ENCODE measurements at places on chromosomes 1 and 21.

GRCh38 chr1:23461050-23461449, 22.9 kb downstream of the ASAP3 start:
- no peak for DNase-seq

DNA sequence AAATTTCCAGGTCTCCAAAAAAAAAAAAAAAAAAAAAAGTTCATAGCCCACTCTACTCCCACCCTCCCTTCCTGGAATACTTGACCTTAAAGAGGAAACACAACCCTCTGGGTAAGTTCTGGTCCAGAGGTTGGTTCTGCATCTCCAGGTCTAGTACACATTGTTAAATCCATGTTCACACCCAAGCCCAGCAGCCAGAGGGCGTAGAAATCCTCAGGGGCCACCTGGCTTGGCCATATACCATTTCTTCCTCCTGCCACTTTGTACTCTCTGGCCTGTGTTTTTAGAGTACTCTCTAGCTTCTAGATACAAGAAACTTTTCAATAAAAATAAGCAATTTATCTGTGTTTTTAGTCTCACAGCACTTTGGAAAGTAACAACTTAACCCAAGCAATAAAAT, 89.3 kb downstream of the PHTF1 start:
- no peak for DNase-seq

- DNase-seq: no peak
Measured at GRCh38 chr1:219264561-219264960, 90.9 kb downstream of the LYPLAL1 start.

DNA sequence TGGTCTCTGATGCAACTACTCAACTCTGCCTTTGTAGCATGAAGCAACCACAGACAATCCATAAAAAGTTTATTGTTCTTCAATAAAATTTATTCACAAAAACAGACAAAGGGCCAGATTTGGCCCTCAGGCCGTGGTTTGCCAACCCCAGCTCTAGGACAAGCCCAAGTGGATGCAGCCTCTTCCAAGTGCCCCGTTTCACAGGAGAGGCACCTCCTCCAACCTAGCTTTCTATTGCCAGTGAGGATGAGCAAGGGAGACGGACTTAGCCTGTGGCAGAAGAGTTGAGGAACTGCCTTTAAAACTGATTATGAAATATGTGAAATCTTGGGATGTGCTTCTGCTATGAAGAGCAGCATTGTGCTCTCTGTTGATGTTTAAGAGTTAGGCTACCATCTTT, 105.4 kb downstream of the PSMG1 start:
- no peak for DNase-seq

GRCh38 chr1:199272628-199273086, 633.8 kb downstream of the PTPRC start:
- peak; percentile 7 for DNase-seq

GRCh38 chr1:179798864-179799516, 55.9 kb downstream of the FAM163A start:
- no peak for DNase-seq

DNA sequence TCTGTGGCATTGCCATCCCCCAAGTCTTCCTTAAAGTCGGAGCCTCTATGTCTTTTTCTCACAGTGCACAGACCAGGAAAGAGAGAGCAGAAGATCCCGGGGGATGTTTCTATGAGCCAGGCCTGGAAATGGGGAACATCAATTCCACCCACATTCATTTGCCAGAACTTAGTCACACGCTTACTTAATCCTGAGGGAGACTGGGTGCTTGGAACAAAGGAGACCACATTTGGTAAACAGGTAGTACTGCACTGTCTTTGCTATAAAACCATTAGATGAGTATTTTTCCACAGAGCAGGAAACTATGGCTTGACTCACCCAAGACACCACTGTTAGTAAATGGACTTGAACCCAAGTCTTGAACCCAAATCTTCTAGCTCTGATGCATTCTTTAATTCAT, 60.7 kb upstream of the CTTNBP2NL start:
- DNase-seq: no peak

- DNase-seq: no peak
Measured at GRCh38 chr1:85374160-85374559, 90.8 kb downstream of the DDAH1 start.

- DNase-seq: no peak
Measured at GRCh38 chr1:232062967-232063366, 436.4 kb downstream of the DISC1 start.

DNA sequence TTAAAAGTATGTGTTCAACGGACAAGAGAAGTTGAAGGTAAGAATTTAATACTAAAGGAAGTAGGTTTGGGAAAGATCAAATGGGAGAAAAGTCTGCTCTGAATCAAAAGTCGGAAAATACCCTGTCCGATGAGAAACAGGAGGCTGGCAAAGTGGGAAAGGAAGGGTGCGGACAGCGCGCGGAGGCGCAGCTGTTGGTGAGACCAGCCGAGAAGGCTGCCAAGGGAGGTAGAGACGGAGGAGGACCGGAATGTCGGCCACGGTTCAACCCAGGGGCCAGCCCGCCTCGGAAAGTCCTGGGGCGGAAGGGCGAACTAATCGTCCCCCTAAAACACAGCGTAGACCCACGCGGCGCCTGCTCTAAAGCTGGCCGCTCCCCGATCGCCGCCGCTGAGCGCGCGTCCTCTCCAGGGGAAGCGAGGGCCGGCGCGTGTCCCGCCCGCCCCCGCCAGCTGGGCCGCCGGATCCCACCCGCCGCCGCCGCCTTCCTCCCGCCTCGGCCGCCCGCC, 639 bp upstream of the SPATA1 start:
- DNase-seq: no peak

GRCh38 chr21:40840401-40841125, 6.4 kb downstream of the DSCAM start:
- no peak for DNase-seq

DNA sequence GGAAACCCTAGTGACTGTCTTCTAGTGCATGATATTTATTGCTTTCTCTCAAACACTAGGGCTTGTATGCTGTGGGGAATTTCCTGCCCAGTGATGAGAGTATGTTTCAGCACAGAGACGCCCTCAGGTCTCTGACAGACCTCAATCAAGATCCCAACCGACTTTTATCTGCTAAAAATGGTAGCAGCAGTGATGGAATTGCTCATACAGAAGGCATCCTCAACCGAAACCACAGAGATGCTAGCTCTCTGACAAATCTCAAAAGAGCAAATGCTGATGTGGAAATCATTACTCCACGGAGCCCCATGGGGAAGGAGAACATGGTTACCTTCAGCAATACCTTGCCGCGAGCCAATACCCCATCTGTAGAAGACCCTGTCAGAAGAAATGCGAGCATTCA, 41.3 kb downstream of the PLPPR4 start:
- no peak for DNase-seq

- peak; percentile 13 for DNase-seq
Measured at GRCh38 chr1:222167111-222167510, 380.8 kb downstream of the HHIPL2 start.

DNA sequence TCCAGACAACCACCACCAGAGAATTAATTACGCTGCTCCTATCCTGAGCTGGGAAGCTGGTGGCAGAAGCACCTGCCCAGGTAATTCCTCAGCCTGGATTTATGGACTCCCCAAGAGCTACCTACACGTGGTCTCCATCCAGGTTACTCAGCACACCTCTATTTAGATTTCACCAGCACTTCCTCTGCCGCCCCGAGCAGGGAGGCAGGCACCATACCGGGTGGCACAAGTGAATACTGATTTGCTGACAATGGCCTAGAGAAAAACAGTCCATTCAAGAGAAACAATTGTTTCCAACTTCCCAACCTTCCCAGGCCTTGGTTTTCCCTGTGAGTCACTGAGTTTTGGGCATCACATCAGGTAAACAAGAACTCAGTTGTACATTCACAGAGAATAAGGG, 134.3 kb downstream of the MATN1 start:
- no peak for DNase-seq

DNA sequence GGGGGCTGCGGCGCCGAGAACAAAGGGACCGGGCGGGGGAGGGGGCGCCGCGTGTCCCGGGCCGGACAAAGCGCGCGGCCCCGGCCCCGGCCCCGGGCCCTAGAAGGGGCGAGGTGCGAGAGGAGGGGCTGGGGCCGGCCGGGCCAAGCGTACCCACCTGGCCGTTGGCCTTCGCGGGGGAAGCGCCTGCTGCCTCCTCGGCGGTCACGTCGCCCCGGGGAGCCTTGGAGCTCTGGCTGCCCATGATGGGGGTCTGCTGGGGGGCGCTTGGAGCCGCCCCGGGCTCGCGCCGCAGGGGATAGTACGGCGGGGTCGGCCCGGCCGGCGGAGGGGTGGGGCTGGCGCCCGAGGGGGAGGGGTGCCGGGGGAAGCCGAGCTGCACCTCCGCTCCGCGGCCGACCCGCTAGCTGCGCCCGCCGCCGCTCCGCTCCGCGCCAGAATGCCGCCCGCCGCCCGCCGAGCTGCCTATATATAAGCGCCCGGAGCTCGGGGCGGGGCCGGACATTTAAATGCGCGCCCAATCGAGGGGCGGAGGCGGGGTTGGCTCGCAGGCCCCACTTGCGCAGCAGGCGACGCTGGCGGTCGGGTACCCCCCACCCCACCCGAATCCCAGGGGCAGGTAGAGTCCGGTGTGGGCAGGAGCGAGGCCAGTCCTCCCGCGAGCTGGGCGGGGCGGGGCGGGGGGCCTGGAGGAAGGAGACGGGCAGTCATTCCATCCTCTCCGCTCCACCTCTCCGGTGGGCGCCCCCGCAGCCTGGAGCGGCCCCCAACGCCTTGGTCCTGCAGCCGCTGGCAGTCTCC, at the start of gene MARCKSL1:
Gene MARCKSL1, minus strand, starts transcription at position 444 of the 801 bp plus-strand sequence. Its CDS starts 200 bp downstream, at position 244.
- peak; percentile 84 for DNase-seq

- DNase-seq: no peak
Measured at GRCh38 chr1:71593523-71593922, 512.7 kb upstream of the ZRANB2 start.

DNA sequence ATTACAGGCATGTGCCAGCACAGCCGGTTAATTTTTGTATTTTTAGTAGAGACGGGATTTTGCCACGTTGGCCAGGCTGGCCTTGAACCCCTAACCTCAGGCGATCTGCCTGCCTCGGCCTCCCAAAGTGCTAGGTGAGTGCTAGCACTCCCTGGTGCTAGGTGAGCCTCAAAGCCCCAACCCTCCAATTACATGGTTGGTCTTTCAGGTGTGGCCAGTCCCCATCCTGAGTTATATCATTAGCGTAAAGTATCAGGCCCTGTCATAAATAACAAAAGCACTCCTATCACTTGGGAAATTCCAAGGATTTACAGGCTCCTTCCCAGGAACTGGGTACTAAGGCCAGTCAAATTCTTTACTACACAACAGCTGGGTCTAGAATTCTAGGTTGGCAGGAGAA, 138.0 kb downstream of the PIK3R3 start:
- no peak for DNase-seq

DNA sequence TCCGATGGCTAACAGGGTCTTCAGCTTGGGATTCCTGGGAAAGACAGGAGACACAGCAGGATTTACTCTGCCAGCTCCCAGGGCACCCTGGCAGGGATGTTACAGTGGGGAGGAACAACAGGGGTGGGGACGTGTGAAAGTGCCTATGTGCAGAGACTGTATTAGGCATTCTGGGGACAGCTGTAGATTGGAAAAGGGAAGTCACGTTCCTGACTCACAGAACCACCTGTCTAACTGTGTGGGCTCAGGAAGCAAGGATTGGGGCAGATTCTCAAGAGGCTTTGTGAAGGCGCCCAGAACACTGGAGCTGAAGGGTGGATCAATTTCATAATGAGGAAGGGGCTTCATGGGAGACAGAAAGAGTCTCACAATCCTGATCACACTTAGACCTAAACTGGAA, 4.4 kb downstream of the CHIT1 start:
- DNase-seq: no peak

GRCh38 chr1:158813164-158813563, 18.0 kb upstream of the MNDA start:
- DNase-seq: no peak

GRCh38 chr1:198932351-198932991, 293.6 kb downstream of the PTPRC start:
- no peak for DNase-seq

- DNase-seq: no peak
Measured at GRCh38 chr1:38785285-38786039, 74.1 kb downstream of the RRAGC start.

DNA sequence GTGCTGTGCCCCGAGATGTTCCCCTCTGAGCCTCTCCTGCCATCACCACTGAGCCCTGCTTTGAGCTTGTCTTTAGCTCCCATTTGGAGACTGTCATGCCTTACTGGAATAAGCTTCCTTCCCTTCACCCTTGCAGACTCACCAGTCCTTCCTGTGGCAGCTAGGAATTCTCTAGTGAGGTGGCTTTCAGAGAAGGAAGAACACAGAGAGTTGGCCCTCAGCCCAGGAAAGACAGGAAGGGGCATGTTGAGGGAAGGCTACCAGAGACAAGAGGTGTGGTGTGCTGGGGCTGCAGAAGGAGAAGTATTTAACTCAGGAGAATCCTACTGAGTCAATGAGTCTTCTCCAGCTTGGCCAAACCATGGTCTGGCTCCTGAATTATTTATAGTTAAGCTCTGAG, 76.3 kb downstream of the UCK2 start:
- no peak for DNase-seq

DNA sequence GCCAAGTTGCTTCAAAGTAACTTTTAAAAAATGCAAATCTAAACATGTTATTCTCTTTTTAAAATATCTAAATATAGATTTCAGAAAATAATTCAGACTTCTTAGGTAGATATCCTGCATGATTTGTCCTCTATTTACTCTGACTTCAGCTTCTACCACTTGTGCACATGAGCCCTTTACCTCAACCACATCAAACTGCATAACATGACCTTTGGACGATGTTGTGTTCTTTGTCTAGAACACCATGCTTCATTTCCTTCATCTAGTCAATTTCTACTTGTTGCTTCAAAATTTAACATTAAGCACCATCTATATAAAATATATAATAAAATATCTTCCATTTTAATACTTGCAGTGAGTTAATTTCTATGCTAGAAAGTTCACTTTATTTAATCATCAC, 96.9 kb downstream of the PLPP3 start:
- DNase-seq: no peak

DNA sequence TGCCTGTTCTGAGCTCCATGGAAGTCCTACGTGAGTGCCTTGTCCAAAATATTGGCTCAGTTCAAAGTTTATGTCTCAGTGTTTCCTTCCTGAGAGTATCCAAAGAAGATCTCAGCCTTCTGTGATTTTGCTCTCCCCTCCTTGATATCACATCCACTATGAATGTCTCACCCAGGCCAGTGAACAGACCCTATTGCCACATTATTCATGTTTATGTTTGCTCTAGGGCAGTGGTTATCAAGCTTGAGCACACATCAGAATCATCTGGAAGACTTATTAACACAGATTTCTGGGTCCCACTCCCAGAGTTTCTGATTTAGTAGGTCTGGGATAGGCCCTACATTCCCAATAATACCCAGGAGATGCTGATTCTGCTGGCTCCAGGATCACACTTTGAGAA, 145.0 kb upstream of the FGGY start:
- no peak for DNase-seq

Data from heart right ventricle (tissue), 16 donors.